BJ (cell line): ENCODE measurements at places on chromosomes 13 and 19. TPM values are rescaled to one million over a fixed set of nuclear protein-coding genes. Genes with fewer than 3 reads are reported as not detected.

DNA sequence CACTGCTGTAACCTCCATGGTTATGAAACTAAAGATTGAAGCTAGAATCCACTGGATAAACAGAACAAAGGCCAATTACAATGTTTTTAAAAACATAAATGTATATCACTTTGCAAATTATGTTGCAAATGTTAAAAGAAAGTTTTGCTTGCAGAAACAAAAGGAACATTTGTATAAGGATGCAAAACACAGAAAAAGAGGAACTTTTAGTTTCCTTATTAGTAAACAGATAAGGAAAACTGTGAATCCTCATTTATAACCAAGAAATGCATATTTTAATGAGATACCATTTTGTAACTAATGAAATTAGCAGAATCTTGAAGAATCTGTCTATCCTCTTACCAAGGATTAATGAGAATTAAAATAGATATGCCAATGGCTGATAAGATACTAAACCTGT lies 32.3 kb downstream of the LPAR6 start:
- DNase-seq, result no peak

GRCh38 chr13:100235311-100235901 lies 146.5 kb downstream of the PCCA start:
- DNase-seq, result peak; percentile 29

DNA sequence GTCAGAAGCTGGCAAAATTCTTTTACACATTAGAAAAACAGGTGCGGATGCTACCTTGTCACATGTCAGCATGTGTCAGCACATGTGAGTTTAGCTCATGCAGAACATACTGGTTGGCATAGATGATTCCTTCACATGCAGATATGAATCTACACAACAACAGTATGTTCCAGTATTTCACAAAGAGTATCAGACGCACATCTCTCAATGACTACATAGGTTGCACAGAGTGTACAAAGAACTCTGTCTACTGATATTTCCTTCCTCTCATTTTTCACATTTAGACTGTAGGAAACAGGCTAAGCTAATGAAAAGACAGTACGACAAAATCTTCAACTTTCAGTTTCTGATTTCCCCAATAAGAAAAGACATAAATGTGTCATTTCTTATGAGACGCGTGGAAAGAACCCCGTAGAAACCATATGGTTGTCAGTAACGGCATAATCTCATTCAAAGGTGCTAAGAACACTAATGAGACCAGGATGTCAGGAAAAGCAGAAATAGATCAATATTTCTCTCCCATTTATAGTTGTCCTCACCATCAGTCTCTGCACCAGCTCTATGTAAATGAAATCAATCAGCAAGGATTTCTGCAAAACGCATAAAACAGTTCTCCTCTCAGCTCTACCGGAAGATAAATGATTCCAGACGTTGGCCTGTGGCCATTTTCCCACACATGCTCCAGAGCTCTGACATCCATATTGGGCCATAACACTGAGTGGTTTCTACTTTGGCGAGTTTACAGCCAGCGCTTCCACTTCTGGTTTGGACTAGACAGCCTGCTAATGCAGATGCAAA lies 81.2 kb downstream of the STARD13 start:
- DNase-seq, result peak; percentile 82

DNA sequence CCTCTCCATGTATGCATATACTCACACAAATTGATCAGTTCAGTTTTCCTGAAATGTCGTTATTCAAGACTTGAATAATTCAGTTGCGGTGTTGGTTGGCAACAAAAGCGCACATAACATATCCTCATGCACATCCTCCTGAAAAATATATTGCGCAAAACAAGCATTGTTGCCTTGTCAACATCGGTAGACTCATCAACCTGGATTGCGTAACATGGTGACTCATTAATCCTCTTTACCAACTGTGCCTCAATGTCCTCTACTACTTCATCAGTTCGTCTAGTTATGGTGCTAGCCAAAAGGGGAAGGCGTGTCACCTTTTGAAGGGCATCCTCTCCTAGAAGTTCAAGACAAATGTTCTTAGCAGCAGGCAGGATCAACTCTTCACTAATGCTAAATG lies 357.7 kb downstream of the LMO7 start:
- DNase-seq, result no peak

- no peak for DNase-seq
Observed at GRCh38 chr13:97028441-97029299, 34.4 kb upstream of the OXGR1 start.

DNA sequence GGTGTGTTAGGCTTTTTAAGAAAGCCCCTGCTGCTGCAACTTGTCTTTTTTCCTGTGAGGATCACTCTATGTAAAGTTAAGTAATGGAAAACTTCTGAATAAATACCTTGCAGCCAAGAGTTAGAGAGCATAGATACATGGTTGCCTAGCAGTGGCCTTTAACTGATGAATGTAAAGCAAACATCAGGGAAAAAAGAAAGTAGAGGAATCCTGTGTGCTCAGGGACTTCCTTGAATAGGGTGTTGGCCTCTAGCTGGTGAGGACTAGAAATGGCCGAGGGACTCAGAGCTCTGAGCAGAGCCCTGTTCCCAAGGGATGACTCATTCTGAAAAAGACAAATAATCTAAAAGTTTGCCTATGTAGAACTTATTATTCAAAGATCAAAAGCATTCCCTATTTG lies 135.7 kb downstream of the MIPEP start:
- no peak for DNase-seq

- no peak for DNase-seq
Observed at GRCh38 chr19:49428547-49429451, 3.6 kb downstream of the GFY start.

GRCh38 chr13:21050288-21051197 lies 10.8 kb downstream of the LATS2 start:
- DNase-seq, result no peak

- no peak for DNase-seq
Observed at GRCh38 chr13:45950386-45951000, 98.9 kb upstream of the SIAH3 start.

DNA sequence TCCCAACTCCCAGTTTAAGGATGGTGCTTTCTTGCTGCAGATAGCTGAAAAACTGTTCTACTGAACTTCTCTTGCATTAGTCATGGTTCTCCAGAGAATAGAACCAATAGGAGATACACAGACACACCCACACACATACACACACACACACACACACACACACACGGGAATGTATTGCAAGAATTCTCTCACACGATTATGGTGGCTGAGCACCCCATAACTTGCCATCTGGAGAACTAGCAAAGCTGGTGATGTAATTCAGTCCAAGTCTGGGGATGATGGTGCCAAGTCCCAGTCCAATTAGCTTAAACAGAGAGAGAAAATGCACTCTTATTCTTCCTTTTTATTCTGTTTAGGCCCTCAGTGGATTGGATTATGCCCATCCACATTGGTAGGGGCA lies 643.9 kb downstream of the DIAPH3 start:
- no peak for DNase-seq

- DNase-seq, result no peak
Observed at GRCh38 chr19:1591421-1592023, 1.1 kb downstream of the MBD3 start.

DNA sequence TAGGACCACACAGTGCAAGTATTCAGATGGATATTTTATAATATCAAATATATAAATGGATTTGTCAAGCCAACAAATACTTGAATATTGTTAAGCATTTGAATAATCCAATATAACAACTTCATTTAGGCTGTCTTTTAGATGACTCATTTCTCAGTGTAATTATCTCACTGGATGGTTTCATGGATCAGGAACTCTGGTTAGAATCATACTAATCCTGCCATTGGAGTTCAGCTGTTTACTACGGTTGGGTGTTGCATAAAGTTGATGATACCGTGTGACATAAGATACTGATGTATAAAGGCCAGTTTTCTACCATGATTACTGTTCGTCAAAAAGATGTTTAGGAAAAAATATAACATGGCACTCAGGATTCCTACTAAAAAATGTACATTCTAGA lies 196.3 kb downstream of the TSHZ3 start:
- DNase-seq, result no peak

GRCh38 chr13:32976056-32976805 lies 40.0 kb upstream of the KL start:
- DNase-seq, result no peak

DNA sequence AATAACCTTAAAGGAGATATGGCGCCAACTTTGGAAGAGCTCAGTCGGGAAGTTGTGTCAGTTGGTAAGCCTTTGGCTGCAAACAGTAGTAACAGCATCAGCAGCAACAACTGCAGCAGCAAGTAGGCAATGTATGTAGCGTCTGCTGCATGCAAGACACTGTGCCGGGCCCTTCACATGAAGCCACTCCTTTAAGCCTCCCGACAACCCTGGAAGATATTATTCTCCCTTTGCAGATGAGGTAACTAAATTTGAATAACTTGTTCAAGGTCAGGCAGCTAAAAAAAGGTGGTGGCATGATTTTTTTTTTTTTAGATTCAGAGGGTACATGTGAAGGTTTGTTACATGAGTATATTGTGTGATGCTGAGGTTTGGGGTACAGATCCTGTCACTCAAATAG lies 19.7 kb downstream of the SIPA1L3 start:
- DNase-seq, result no peak

GRCh38 chr19:47156861-47157430 lies 26.3 kb downstream of the SAE1 start:
- DNase-seq, result no peak

GRCh38 chr13:111908981-111909380 lies 158.0 kb upstream of the SOX1 start:
- DNase-seq, result no peak

DNA sequence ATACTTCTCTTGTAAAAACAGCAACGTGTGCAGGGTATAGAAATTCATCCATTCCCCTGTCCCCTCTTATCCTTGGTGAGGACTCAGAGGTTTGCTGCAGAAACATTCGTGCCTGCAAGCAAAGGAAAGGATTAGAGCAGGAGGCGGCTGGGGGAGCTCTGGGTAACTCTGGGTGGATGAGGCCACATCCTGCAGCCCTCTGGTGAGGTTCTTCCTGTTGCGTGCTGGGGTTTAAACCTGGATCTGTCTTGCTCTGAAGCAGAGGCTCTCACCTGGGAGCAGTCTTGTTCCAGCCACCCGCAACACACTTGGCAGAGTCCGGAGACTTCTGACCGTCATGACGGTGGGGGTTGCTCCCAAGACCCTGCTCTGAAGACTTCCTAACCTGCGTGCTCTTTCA lies 69.2 kb downstream of the ATP11A start:
- DNase-seq, result no peak

DNA sequence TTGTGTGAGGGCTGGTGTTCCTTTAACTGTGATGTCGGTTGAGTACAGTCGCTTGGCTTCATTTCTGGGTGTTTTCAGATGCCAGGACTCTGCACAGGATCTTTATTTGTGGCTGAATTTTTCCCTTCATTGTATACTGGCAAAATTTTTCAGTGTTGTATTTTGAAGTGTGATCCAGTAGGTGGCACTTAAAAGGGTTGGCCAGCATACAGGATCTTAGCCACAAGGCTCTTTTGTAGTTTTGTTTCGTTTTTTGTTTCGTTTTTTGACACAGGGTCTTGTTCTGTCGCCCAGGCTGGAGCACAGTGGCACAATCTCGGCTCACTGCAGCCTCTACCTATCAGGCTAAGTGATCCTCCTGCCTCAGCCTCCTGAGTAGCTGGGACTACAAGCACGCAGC lies 8.7 kb downstream of the FCAR start:
- DNase-seq, result no peak

DNA sequence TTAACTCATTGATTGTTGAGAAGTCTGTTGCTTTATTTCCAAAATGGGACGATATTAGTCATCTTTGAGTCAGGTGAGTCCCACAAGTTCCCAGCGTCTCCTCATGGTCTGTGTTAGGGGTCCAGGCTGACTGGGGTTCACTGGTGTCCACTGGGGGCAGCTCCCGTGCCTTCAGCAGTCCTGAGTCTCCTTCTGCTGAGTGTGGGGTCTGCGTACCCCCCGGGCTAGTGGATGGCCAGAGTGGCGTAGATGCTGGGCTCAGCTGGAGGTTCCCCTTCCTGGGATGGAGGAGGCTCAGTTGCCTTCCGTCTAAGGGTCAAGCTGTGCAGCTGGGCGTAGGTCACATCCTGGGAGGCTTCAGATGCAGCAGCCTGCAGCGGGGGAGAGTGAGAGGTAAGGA lies 5.9 kb downstream of the LILRB3 start:
- no peak for DNase-seq

GRCh38 chr19:14472202-14472938 lies 2.8 kb downstream of the PTGER1 start:
- no peak for DNase-seq

DNA sequence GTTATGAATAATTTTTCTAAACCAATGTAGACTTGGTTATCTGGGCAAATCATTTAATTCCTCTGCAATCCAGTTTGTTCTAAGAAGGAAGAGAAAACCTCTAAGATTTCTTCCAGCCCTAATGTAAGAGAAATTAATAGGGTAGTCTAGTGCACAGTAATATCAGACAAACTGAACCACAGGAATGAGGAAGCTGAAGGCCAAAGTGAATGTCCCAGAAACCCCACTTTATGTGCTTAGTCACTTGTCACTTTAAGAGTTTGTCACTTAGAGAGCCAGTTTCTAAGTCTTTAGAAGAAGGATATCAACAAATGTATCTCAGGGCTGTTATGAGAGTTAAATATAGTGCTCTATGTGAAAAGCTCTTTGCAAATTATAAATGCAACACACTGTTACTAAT lies 750.6 kb downstream of the DIAPH3 start:
- no peak for DNase-seq

The SIGLEC8 gene
- polyA plus RNA-seq, result not detected in 2 replicates

The NLRP9 gene
- polyA plus RNA-seq, result not detected in 2 replicates

The CARD8 gene
- polyA plus RNA-seq, result 15.0 and 16.1 TPM in 2 replicates

The COMP gene
- 8.6 and 9.2 TPM in 2 replicates for polyA plus RNA-seq

The ANGPTL8 gene
- not detected in 2 replicates for polyA plus RNA-seq

The IL4I1 gene
- 0.12 and 0.32 TPM in 2 replicates for polyA plus RNA-seq

The UBE2L5 gene
- 0.31 TPM in 1 of 2 replicates, not detected in the other for polyA plus RNA-seq

The MIR17HG gene
- polyA plus RNA-seq, result 0.25 and 0.42 TPM in 2 replicates

The KCNJ14 gene
- 0.31 and 0.34 TPM in 2 replicates for polyA plus RNA-seq
